ENCODE measurements at places on chromosomes 7 and 10. TPM values are rescaled to one million over a fixed set of nuclear protein-coding genes. Genes with fewer than 3 reads are reported as not detected.

ZFAND4 gene
- 7.1 TPM for total RNA-seq

GNAT3 gene
- total RNA-seq, result not detected

TMEM273 gene
- not detected for total RNA-seq

LIPM gene
- not detected for total RNA-seq

WIPF3 gene
- not detected for total RNA-seq

ZNRF2 gene
- total RNA-seq, result 5.5 TPM

PDGFA gene
- 20.4 TPM for total RNA-seq

AMZ1 gene
- total RNA-seq, result 0.22 TPM

CNPY1 gene
- not detected for total RNA-seq

KCNIP2 gene
- 0.62 TPM for total RNA-seq

PTPN20 gene
- total RNA-seq, result 1.2 TPM

AEBP1 gene
- total RNA-seq, result 165 TPM

OGDHL gene
- 0.37 TPM for total RNA-seq

CYP3A7 gene
- total RNA-seq, result 0.55 TPM

PTN gene
- total RNA-seq, result 23.8 TPM

GNG11 gene
- total RNA-seq, result 63.4 TPM

PKD2L1 gene
- under 0.01 TPM for total RNA-seq

GRM3 gene
- not detected for total RNA-seq

POLR1F gene
- 28.9 TPM for total RNA-seq

MMD2 gene
- total RNA-seq, result not detected

TACC2 gene
- 3.5 TPM for total RNA-seq

CD36 gene
- 2.6 TPM for total RNA-seq

NUTM2E gene
- total RNA-seq, result not detected

KCNMA1 gene
- 169 TPM for total RNA-seq

DPP6 gene
- 0.50 TPM for total RNA-seq

AGBL3 gene
- 1.00 TPM for total RNA-seq

CAMK2B gene
- not detected for total RNA-seq

URGCP gene
- total RNA-seq, result 38.2 TPM

YAE1 gene
- total RNA-seq, result 32.4 TPM

SPDYE5 gene
- 0.12 TPM for total RNA-seq

EPO gene
- total RNA-seq, result not detected

ZNF467 gene
- total RNA-seq, result 0.22 TPM

EVX1 gene
- total RNA-seq, result not detected

GIMAP1 gene
- under 0.01 TPM for total RNA-seq

IQUB gene
- total RNA-seq, result 0.50 TPM

HTR5A gene
- total RNA-seq, result not detected

CYP2C19 gene
- total RNA-seq, result not detected

HOGA1 gene
- 0.50 TPM for total RNA-seq

TAS2R41 gene
- not detected for total RNA-seq

ITIH5 gene
- under 0.01 TPM for total RNA-seq

CLCN1 gene
- total RNA-seq, result not detected

SPDYE9 gene
- not detected for total RNA-seq

ETV1 gene
- total RNA-seq, result 17.2 TPM

REEP3 gene
- 63.4 TPM for total RNA-seq

PTPRN2 gene
- 0.11 TPM for total RNA-seq

FXYD4 gene
- not detected for total RNA-seq

PRLHR gene
- not detected for total RNA-seq

DEPP1 gene
- 0.44 TPM for total RNA-seq

HOXA1 gene
- under 0.01 TPM for total RNA-seq

CASP2 gene
- 15.7 TPM for total RNA-seq

TNS3 gene
- 38.6 TPM for total RNA-seq

Measured in uterine smooth muscle cell (primary cell).